Left renal cortex interstitium (tissue), 4 donors: ENCODE measurements at places on chromosomes 1 and 21.

- no peak for DNase-seq
Observed at GRCh38 chr1:111192074-111192473, 8.4 kb downstream of the DENND2D start.

DNA sequence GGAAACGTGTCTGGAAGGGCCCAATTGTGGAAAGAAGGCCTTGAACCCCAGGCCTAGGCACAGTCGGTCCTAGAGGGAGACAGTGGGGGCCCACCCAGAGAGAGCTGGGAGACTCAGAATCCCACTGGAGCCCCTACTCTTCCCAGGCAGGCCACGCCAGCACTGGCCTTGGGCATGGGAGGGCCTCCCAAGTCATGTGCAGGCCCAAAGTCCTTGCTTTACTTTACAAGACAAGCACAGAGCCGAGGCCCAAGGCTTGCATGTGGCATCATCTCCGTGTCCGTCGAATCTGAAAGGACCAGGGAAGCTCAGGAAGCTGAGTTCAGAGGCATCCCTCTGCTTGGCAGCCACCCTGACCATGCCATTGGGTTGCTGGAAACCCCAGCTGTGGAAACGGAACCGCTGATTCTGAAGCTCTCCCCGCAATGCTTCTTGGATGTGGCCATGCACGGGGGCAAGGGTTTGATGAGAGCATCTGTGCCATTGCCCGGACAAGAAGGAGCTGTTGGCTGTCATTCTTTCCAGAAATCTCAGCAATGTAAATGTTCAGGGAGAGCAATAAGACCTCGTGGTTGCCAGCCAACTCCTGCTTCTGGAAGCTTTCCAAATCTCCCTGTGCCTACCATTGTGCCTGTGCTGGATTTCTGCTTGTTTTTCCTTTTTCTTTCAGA is 32.8 kb downstream of the ABCG1 start:
- DNase-seq = no peak

DNA sequence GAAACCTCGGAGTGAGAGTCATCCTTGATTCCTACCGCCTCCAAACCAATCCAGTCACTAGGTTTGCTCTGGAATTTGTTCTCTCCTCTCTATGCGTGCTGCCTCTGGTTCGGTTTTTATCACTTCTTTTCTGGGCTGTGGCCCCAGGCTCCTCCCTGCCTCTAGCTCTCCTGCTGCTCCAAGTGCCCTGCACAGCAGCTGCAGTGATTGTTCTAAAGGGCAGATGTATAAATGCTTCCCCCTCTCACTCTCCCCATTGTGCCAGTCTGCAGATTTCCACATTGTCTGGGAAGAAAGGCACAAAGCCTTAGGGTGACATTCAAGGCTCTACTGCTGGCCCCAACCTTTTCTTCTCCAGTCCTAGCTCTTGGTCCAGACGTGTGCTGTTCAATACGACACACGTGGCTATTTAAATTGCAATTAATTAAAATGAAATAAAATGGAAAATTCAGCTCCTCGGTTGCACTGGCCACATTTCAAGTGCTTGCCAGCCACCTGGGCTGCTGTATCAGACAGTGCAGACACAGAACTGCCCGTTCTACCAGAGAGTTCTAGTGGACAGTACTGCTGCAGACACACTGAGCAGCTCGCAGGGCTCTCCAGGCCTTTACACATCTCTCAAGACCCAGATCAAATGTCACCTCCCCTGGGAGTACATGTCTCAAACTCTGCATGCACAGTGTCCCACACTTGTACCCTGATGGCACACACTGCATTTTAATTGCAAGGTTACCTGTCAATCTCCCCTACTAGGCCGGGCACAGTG is 12.4 kb downstream of the TRIM62 start:
- DNase-seq = no peak

DNA sequence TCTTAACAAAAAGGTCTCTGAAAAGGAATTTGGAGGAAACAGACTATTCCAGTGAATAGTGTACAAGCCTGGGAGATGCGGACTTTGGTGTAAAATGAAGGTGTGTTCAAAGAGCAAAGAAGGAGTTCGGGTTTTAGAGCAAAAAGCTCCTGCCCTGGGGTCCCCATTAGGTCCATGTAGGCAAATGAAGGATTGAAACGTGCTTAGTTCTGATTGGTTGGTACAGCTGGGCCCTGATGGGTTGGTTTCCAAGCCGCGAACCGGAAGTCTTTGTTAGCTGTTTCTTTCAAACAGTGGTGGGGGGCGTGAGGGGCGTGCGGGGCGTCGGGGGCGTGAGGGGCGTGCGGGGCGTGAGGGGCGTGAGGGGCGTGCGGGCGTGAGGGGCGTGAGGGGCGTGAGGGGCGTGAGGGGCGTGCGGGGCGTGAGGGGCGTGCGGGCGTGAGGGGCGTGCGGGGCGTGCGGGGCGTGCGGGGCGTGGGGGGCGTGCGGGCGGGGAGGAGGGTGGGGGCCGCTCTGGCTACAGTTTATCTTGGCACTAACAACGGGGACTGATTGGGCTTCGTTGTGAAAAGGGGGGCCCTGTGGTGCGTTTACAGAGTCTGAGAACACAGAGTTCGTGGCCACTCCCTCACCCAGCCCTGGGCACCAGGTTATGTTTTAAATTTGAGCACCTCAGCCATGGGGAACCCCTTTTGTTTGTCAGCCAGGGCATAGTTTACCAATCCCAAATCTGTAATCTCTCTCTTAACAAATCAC is 29.4 kb downstream of the LRRC3 start:
- no peak for DNase-seq

- DNase-seq = no peak
Observed at GRCh38 chr1:233333086-233333485, 5.6 kb downstream of the MAP3K21 start.

GRCh38 chr1:19405761-19406487 is 79.4 kb downstream of the CAPZB start:
- no peak for DNase-seq
